ENCODE measurements at places on chromosomes 6 and 20.

GRCh38 chr6:16471222-16471909 lies 233.0 kb downstream of the GMPR start:
- no peaks in the 10 kb centered on the region for H3K4me1 ChIP-seq
- H3K27me3 ChIP-seq: no peaks in the 10 kb centered on the region
- no peak overlapping the region for H3K4me3 ChIP-seq
- no peaks in the 10 kb centered on the region for H3K36me3 ChIP-seq
- no peak for DNase-seq
- no peak overlapping the region for H3K27ac ChIP-seq

- H3K36me3 ChIP-seq: no peaks in the 10 kb centered on the region
- no peak overlapping the region for H3K4me3 ChIP-seq
- H3K27me3 ChIP-seq: no peaks in the 10 kb centered on the region
- DNase-seq: no peak
- peaks cover 4% of the 10 kb centered on the region for H3K4me1 ChIP-seq
- no peak overlapping the region for H3K27ac ChIP-seq
Measured at GRCh38 chr20:3106658-3107463, 22.3 kb upstream of the AVP start.

GRCh38 chr20:11972478-11972877 lies 54.8 kb downstream of the BTBD3 start:
- H3K27ac ChIP-seq: no peak overlapping the region
- no peaks in the 10 kb centered on the region for H3K36me3 ChIP-seq
- no peak for DNase-seq
- H3K27me3 ChIP-seq: no peaks in the 10 kb centered on the region
- H3K4me3 ChIP-seq: no peak overlapping the region

GRCh38 chr20:53875452-53875851 lies 194.9 kb downstream of the BCAS1 start:
- no peaks in the 10 kb centered on the region for H3K27me3 ChIP-seq
- no peaks in the 10 kb centered on the region for H3K36me3 ChIP-seq
- no peak overlapping the region for H3K27ac ChIP-seq
- H3K4me1 ChIP-seq: peaks cover 16% of the 10 kb centered on the region

- no peak overlapping the region for H3K4me3 ChIP-seq
- no peak overlapping the region for H3K27ac ChIP-seq
- no peaks in the 10 kb centered on the region for H3K27me3 ChIP-seq
- DNase-seq: no peak
Measured at GRCh38 chr6:12265296-12265695, 24.9 kb upstream of the EDN1 start.

GRCh38 chr20:16479666-16480065 lies 93.6 kb downstream of the KIF16B start:
- no peaks in the 10 kb centered on the region for H3K4me1 ChIP-seq
- no peak for DNase-seq
- no peak overlapping the region for H3K4me3 ChIP-seq
- H3K36me3 ChIP-seq: no peaks in the 10 kb centered on the region
- no peaks in the 10 kb centered on the region for H3K27me3 ChIP-seq

DNA sequence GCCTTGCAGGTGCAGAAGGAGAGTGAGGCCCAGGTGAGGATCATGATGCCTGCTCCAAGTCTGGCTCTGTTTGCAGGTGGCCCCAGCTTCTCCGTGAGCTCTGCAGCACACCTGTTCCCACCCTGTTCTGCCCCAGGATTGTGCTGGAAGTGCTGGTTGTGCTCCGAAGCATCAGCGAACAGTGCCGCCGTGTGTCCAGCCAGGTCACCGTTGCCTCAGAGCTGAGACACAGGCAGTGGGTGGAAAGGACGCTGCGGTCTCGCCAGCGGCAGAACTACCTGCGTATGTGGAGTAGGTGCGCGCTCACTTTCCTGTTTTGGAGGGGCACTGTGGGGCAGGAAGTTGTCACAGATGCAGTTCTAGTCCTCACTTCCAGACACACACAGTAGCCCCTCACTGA lies 25.0 kb downstream of the ERMARD start:
- no peaks in the 10 kb centered on the region for H3K27me3 ChIP-seq
- no peak for DNase-seq
- peaks cover 51% of the 10 kb centered on the region for H3K36me3 ChIP-seq
- H3K27ac ChIP-seq: no peak overlapping the region
- H3K4me1 ChIP-seq: peaks cover 24% of the 10 kb centered on the region
- H3K4me3 ChIP-seq: no peak overlapping the region

DNA sequence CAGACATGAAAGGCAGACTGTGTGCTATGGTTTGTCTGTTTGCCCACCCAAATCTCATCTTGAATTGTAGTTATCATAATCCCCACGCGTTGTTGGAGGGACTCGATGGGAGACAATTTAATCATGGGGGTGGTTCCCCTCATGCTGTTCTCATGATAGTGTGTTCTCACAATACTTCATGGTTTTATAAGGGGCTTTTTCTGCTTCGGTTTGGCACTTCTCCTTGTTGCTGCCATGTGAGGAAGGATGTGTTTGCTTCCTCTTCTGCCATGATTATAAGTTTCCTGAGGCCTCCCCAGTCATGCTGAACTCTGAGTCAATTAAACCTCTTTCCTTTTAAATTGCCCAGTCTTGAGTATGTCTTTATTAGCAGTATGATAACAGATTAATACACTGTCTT lies 47.2 kb upstream of the MICB start:
- no peaks in the 10 kb centered on the region for H3K27me3 ChIP-seq
- DNase-seq: no peak
- no peaks in the 10 kb centered on the region for H3K4me1 ChIP-seq
- no peak overlapping the region for H3K4me3 ChIP-seq
- H3K27ac ChIP-seq: no peak overlapping the region
- H3K36me3 ChIP-seq: no peaks in the 10 kb centered on the region

DNA sequence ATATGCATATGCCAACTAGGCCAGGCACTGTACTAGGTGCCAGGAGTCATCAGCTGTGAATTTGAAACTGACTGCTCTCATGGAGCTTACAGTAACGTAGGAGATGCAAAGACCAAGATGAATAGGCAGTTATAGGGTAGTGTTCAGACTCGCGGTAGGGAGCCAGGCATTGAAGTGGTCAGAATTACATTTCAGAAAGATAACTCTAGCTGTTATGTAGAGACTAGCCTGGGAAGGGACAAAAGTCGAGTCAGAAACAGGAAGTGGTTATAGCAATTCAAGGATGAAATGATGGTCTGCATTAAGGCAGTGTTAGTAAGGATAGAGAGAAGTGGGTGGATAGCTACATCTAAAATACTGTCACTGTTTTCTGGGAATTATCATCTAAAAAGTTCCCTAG lies 56.6 kb downstream of the PCMT1 start:
- no peak overlapping the region for H3K27ac ChIP-seq
- H3K36me3 ChIP-seq: peaks cover 41% of the 10 kb centered on the region
- no peaks in the 10 kb centered on the region for H3K27me3 ChIP-seq
- H3K4me1 ChIP-seq: no peaks in the 10 kb centered on the region
- no peak overlapping the region for H3K4me3 ChIP-seq

- H3K4me1 ChIP-seq: peaks cover 13% of the 10 kb centered on the region
- no peak for DNase-seq
- H3K4me3 ChIP-seq: no peak overlapping the region
- no peak overlapping the region for H3K27ac ChIP-seq
Measured at GRCh38 chr6:149063468-149063867, 254.0 kb upstream of the TAB2 start.

DNA sequence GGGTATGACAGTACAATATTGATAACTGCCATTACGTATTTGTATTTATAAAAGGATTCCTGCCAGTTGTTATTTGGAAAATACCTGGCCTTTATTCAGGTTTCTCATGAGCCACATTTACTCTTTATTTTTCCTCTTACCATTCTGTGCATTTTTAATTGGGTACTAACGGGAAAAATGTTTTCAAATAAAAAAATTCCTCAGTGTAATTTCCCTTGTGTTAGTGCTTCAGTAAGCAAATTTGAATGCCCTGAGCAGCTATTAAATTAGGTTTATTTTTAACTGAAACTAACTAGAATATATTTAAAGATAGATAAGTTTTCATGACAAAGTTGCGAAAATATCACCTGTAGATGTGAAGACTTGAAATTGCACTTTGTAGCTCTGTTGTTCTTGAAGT lies 146.0 kb downstream of the PTCHD4 start:
- no peaks in the 10 kb centered on the region for H3K36me3 ChIP-seq
- DNase-seq: no peak
- no peak overlapping the region for H3K27ac ChIP-seq
- H3K4me3 ChIP-seq: no peak overlapping the region
- H3K4me1 ChIP-seq: no peaks in the 10 kb centered on the region

Measured in RWPE2 (cell line).